ENCODE measurements at places on chromosomes 7 and 10.

GRCh38 chr10:47359101-47359500 is 10.9 kb downstream of the RBP3 start:
- no peak for DNase-seq

DNA sequence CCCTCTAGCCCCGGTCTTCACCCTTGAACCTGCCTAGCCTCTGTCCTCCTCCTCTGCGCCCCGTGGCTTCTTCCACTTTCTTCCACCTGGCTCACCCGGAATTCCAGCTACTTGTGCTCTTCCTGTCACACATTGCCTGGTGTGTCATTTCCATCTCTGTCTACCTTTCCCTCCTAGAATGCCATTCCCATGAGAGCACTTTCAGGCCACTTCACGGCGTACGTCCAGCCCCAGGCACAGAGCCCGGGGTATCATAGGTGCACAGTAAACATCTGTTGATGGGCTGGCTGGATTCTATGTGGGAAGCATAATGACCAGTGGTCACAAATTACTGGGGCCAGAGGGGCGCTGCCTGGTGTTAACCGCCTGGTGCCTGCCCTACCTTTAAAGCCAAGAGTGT is 161.3 kb downstream of the CUX1 start:
- DNase-seq: no peak

- no peak for DNase-seq
Measured at GRCh38 chr7:54596747-54597146, 54.6 kb downstream of the VSTM2A start.

- no peak for DNase-seq
Measured at GRCh38 chr10:72943498-72944234, 10.9 kb downstream of the PLA2G12B start.

DNA sequence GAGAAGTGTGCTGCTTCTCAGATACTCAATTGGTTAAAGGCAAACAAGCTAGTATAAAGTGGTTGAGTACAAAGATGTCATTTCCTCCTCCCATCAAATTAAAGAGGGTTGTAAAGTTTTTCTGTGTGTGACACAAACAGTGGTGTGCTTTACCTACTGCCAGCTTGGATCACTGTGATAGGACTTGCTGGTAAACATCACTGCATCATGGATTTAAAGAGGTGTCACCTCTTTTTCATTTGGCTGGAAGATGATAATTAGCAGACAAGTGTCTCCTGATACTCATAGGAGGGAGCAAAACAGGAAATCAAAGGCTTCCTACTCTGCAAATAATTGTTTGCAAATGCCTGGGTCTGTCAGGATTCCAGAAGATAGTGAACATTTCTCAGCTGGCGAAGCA is 200.5 kb downstream of the MDFIC start:
- DNase-seq: no peak

All from CMK (cell line).